ENCODE measurements at places on chromosomes 3 and 15.
A peak's percentile ranks its signal among the peaks of the same experiment; 100 is the strongest.

DNA sequence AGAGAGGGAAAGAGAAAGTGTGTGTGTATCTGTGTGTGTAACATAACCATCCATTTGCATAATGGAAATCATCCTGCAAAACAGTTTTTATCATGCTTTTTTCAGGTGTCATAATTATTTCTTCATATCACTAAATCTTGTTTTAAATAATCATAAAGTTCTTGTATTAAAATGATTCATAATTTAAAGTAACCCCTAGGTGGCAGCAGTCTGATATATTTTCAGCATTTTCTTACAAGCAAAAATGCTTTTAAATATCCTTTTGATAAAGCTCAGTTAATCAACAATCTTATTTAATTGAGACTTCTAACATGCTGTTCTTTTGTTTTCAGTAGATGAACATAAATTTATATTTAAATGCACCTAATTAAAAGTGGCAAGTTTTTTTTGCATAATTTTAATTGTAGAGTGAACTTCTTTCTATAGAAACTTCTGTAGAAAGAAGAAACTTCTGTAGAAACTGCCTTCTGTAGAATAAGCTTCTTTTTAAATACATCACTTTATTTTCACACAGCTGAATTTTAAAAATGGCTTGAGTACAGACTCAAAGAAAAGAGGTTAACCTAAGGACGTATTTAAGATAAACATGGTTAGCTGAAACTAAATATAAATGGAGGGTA lies 72.5 kb downstream of the OPA1 start:
- DNase-seq = no peak

DNA sequence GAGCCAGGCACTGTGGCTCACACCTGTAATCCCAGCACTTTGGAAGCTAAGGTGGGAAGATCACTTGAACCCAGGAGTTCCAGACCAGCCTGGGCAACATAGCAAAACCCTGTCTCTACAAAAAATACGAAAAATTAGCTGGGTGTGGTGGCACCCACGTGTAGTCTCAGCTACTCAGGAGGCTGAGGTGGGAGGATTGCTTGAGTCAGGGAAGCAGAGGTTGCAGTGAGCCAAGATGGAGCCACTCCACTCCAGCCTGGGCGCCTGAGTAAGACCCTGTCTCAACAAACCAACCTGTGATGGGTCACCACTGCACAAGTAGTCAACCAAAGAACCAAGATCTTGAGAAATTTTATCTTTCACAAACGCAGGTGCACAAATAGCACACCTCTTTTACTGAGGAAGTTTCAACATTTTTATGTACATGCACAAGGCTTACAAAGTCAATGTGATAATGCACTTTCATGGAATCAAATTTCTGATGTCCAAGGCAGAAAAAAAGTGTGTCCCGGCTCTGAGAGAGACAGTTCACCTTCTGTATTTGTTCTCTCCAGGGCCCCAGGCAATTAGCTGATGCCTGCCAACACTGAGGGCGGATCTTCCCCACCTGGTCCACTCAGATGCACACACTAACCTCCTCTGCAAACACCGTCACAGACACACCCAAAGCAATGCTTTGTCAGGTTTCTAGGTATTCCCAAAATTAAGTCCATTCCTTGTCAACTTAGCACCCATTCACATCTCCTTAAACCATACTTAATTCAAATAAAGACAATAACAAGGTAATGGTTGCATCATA lies 12.4 kb downstream of the ACAA1 start:
- DNase-seq = no peak

DNA sequence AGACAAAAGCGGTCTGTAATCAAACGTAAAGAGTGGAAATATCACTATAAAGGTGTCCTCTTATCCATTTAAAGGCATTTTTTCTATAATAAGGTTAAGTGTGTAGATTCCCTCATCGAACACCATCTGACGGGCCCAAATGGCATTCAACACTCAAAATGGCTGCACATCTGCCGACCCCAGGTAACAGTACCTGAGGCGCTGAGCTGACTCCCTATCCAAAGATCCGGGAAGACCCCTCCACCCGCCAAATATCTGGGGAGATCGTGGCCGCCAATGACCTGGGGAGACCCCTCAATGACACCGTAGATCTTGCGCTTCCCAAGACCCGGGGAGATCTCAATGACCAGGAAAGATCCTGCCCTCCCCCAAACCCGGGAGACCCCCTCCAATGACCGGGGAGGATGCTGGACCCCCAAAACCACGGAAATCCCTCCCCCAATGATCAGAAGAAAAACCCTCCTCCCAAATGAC lies 476 bp downstream of the IP6K2 start:
- no peak for DNase-seq

GRCh38 chr3:114057011-114057347 lies 442 bp downstream of the QTRT2 start:
- no peak for DNase-seq

- peak; percentile 99 for DNase-seq
Observed at GRCh38 chr15:73633111-73633990, at the start of gene NPTN. Gene NPTN, minus strand, starts transcription at chr15:73633389. Its CDS starts 174 bp downstream, at chr15:73633215.

- DNase-seq = no peak
Observed at GRCh38 chr15:45429941-45430792, 51.8 kb upstream of the GATM start.

Measured in substantia nigra (tissue), 51 donors.